ENCODE measurements at places on chromosomes 11 and 22. TPM values are rescaled to one million over a fixed set of nuclear protein-coding genes. Genes with fewer than 3 reads are reported as not detected.
A peak's percentile ranks its signal among the peaks of the same experiment; 100 is the strongest.

PLET1 gene
- total RNA-seq = not detected

PES1 gene
- total RNA-seq = 136 TPM

LTO1 gene
- 21.4 TPM for total RNA-seq

GRCh38 chr11:106076171-106076918 lies 802 bp downstream of the KBTBD3 start:
- no peak for DNase-seq

DNA sequence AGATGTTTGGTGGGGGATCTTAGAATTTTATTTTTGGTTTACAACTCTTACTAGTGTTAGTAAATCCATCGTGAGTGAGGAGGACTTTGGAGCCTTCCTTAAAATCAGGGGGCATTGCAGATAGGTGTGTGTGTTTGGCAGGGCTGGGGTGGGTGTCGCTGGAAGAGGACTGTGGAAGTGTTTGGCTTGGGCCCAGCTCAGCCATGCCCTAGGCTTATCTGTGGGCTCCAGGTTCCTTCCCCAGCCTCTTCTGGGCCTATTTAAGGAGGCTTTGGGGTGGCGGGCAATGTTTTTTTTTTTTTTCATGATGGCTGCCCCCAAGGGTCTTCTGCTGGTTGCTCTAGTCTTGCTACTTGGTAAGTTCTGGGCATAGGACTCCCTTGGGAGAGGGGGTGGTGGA lies 22.1 kb downstream of the MTFP1 start:
- DNase-seq = peak; percentile 28

DNA sequence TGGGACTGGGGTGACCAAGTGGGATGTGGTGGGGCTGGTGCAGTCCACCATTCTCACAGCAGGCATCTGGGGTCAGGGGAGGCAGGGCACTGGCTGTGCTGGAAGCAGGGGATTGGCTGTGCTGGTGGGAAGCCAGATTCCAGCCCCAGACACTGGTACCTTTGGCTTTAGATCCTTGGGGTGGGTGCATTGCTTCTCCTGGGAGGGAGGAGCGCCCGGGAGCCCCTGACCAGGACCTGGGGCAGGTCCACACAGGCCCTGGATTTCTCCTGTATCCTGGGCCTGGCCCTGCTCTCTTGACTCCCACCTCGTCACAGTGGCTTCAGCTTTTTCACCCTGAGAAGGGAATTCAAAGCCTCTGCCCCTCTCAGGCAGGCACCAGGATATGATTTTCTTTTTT lies 38.5 kb downstream of the ST3GAL4 start:
- DNase-seq = no peak

GRCh38 chr22:19108807-19109197 lies 13.4 kb downstream of the DGCR2 start:
- DNase-seq = peak; percentile 60

- no peak for DNase-seq
Measured at GRCh38 chr22:41106122-41106968, 14.0 kb downstream of the EP300 start.

GRCh38 chr11:31657091-31657490 lies 147.5 kb downstream of the ELP4 start:
- DNase-seq = no peak

All from K562 (cell line).